Astrocyte (in vitro differentiated cells and primary cell): ENCODE measurements at places on chromosomes 7 and 10.

DNA sequence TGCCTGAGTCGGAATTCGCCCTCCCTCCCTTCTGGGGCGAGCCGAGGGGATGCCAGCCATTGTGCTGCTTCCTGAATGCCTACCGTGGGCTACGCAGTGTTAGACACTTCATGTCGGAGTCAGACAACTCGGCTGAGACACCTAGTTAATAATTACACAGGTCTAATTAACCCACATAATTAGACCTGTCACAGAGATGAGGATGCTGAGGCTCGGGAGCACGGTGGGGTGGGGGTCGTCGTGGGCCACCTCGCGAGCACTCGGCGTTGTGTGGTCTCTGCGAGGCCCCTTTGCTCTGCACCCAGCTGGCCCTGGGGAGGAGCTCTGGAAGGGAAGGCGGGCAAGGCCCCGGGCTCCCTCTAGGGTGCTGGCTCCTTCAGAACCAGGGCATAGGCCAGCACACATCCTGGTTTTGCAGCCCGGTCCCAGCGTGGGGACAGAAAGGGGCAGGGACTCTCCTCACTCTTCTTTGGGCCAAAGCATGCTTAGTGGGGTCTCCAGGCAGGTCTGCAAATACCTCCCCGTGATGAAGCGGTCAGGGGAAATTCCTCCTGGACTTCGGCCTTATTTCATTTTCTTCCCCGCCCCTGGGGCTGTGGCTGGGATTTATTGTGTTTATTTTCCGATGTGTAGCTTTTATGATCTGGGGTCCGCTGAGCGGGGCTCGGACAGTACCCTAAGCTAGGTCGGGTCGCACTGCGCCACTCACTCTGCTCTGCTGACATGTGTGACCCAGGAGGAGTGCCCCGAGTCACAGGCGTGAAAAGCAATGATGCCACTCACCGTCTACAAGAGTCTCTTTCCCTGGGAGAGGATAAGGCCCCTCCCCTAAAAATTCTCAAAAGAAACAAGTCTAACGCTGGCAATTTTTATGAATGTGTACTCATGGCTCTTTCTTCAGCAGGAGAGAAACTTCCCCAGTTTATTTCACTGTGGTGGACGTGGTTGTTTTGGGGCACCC lies 4.9 kb upstream of the FOXL3 start:
- no peak for DNase-seq

- no peak for DNase-seq
These were observed 115.5 kb upstream of the CALCR start for GRCh38 chr7:93690021-93690420.

- peak; percentile 61 for DNase-seq
These were observed 62.2 kb downstream of the LANCL2 start for GRCh38 chr7:55427342-55427741.

DNA sequence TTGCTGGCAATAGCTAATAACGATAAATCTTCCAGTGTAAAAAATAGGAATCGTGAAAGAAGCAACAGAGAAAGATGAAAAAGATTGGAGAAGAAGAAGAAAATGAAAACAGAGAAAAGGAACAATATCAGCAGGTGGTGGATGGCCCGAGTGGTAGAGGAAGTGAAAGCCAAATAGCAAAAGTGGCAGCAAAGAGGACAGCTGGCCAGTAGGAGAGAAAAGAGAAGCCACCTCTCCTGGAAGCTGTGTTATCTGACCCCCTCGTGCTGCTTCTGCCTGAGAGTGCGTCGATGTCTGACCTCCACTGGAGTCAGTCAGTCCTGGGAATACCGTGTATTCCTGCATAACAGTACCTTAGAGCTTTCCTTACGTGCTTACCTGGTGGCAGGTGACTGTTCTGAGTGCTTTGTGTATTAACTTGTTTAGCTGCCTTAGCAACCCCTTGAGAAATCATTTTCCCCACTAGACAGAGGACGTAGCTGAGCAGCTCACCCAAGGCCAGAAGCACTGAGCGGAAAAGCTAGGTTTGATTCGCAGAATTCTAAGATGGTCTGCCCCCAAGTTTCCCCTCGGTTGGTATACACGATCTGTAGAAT lies 88.3 kb downstream of the CHN2 start:
- DNase-seq = no peak

GRCh38 chr7:137020351-137020750 lies 151.9 kb downstream of the CHRM2 start:
- no peak for DNase-seq

DNA sequence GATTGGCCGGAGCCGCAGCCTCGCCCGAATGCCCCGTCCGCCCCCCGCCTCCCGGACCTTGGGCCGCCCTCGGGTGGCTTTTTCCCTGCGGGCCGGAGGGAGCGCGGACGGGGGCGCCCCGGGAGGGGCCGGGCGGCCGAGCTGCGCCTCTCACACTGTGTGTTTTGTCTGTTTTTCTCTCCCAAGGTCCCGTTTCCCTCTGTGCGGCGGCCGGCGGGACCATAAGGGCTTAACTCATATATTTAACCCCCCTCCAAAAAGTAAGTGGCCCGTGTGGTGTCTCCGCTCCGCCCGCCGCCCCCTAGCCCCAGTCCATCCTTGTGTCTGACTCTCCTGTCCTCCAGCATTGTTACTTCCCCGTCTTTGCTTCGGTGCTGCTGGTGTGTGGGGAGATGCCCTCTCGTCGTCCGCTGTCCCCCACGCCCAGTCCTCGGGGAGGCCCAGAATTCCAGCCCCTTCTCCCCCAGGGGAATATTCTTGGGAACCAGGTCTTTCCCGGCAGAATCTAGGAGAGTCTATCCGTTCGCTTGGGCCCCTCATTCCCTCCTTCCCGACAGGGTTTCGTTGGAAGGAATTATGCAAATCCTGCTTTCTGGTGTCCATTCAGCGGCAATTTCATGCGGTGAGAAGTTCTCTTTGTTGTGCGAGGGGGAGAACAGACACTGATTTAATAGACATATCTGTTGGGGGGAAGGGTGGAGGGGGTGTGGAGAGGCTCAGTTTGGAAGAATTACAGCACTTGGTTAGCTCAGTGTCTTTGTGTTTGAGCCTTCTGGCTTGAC lies 1.3 kb downstream of the LCOR start:
- DNase-seq = peak; percentile 45

DNA sequence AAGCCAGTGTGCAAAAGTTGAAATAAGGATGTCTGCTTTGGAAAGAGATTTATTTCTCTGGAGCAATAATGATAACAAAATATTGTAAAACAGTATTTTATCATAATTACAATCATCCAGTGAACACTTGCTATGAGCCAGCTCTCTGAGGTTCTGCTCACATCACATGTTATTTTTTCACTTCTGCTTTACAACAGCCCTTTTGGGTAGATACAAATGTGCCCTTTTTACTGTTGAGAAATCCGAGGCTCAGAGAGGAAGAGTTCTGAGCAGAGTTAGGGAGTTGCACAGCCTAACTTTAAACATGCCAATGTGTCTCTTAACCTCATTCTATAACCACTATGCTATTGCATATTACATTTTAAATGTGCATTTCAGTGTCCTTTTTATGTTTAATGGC lies 232.6 kb upstream of the CDC14C start:
- no peak for DNase-seq

- no peak for DNase-seq
These were observed 76.5 kb upstream of the FGL2 start for GRCh38 chr7:77276120-77276519.

DNA sequence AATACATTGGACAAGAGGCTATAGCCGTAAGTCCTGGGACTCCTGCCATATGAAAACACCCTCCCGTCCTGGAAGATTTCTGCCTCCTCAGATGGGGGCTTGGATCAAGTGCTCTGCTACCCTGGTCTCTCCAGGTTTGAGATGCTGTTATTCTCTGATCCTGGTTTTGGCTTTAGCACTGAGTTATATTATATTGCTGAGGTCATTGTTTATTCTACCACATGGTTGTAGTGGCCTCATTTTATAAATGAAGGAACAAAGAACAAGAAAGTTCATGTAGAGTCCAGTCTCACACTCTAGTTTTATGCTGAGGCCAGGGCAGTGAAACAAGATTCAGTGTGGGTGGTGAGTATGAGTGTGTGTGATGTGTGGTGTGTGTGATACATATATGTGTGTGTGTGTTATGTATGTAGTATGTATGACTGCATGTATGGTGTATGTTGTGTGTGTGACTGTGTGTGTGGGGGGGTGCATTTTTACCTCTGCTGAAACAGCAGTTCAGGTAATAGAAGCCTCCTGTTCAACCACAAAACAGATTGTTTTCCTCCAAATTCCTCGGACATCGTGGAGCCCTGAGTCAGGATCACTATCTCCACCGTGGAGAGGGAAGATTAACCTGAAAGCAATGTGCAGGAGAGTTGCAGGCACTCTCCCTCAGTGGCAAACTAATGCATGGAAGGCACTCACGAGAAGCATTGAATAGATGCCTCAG lies 80.7 kb downstream of the C7orf25 start:
- peak; percentile 61 for DNase-seq

DNA sequence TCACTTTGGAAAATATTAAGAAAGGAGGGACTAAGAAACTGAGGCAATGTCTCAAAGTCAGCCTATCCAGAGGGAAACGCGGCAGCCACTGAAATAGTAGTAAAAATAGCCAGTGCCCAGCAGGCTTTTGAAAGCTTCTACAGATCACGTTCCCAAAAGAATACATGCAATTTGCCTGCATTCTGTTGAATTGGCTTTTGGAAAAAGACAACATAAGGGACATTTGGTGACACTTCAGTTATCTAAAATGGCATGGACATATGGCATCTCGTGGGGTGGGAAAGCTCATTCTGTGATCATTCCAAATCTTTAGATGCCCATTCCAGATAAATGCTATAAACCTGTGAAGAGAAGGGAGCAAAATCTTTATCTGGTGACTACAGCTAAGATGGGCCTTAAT lies 82.8 kb upstream of the PDE1C start:
- DNase-seq = no peak

GRCh38 chr10:49841615-49842332 lies 79.7 kb upstream of the OGDHL start:
- DNase-seq = no peak

GRCh38 chr7:77867537-77867865 lies 68.9 kb downstream of the PHTF2 start:
- DNase-seq = peak; percentile 63

GRCh38 chr7:142371586-142372377 lies 113.9 kb upstream of the PRSS58 start:
- DNase-seq = no peak

DNA sequence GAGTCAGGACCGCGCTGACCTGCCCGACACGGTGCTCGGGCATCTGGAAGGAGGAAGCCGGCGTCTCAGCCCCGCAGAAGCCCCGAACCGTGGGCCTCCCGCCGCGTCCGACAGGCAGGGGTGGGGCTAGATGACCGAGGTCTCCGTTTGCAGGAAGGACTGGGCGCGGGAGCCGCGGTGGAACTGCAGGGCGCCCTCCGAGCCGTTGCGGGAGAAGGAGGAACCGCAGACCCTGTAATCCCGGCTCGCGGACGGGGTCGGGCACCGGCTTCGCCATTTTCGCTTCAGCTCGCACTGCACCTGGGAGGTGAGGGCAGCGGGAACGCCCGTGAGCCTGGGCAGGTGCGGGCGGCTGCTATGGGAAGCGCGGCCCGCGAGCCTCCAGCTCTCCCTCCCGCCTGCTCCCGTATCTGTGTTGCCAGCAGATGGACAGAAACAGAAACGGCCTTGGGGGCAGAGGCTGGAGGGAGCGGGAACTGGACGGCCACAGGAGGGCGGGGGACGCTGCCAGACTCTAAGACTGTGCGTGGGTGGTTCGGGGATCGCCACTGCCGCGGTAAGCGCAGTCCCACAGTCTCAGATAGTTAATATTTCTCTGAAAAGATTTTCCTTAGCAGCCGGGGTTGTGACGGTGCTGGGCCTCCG lies 114.1 kb downstream of the VIPR2 start:
- DNase-seq = no peak

DNA sequence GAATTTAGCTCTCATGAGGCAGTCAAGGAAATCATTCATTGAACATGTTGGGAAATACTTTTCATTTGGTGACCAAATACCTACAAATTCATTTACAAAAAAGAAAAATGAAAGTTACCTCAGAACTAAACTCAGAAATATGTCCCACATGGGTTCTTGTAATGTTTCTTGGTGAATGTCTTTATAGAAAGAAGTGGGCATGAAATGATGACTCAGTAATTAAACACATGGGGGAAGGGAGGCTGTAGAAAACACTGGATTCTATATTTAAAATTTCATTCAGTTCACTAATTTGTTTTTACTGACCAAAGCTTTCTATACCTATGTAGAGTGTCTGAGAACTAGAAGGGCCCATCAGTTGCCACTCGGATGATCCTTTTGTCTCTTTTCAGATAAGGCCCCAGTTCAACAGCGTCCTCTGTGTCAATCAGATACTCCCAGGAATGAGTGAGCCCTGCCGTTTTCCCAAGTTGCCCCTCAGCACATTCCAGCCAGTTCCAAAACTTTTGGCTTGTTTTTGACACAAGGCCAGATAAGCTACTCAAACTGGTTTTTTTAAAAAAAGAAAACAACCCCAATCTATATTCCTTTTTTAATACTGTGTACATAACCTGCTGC lies 49.3 kb upstream of the AGBL3 start:
- no peak for DNase-seq

GRCh38 chr7:24472093-24472492 lies 101.2 kb upstream of the PALS2 start:
- no peak for DNase-seq

- peak; percentile 85 for DNase-seq
These were observed 41.9 kb upstream of the TNKS2 start for GRCh38 chr10:91756286-91756685.

DNA sequence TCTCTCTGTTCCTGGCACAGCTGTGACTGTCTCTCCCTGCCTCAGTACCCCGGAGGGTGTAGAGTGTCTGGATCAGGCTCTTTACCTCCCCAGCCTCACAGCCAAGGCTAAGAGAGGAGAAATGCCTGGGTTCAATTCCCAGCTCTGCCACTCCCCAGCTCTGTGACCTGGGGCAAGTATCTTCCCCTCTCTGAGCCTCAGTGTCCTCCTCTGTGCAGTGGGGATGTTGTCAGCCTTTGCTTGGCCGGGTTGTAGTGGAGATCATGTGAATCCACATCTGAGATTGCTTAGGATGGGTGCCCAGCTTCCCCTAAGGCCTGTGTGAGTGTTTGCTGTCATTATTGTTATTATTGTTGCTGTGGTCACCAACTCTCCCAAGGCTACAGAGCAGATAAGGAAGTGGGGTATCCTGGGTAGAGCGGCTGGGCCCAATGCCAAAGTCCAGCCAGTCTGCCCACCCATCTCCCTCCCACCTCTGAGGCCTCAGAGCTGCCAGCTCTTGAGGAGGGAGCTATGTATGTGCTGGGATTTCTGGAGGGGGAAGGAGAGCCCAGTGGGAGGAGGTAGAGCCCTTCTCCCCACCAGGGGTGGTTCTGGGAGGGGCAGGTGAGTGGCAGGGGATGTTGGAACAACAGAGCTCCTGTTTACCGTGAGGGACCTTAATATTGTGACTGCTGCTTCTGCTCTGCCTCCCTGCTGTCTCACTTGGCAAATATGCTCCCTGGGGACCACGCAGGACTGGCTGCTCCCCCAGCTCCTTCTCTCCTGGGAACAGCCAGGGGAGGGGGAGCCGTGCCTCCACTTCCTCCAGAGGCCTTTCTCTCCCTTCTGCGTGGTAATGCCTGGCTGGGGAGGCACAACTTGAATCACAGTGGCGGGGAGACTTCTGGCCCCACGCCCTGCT lies 170.5 kb downstream of the RPS24 start:
- DNase-seq = no peak

- no peak for DNase-seq
These were observed 196.5 kb downstream of the PHF14 start for GRCh38 chr7:11170175-11170574.

GRCh38 chr10:119680650-119681081 lies 29.5 kb downstream of the BAG3 start:
- peak; percentile 51 for DNase-seq
